NCI-H2081 (cell line): ENCODE measurements at places on chromosomes 5 and 9.

- DNase-seq: peak; percentile 52
Observed at GRCh38 chr5:143968071-143968878, 156.3 kb downstream of the HMHB1 start.

DNA sequence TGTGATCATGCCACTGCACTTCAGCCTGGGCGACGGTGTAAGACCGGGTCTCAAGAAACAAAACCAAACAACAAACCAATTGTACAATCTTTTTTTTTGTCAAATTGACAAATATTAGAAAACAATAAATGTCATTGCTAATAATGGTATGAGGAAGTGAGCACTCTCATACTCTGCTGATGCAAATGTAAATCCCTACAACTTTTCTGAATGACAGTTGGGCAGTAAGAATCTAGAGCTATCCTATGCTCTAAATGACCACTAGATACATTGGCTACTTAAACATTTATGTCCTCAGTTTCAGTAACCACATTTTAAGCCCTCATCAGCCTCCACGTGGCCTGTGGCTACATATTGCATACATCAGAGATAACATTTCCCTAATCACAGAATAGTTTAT lies 256.2 kb downstream of the FER start:
- DNase-seq: no peak

GRCh38 chr5:170254056-170254455 lies 21.3 kb downstream of the C5orf58 start:
- DNase-seq: no peak

DNA sequence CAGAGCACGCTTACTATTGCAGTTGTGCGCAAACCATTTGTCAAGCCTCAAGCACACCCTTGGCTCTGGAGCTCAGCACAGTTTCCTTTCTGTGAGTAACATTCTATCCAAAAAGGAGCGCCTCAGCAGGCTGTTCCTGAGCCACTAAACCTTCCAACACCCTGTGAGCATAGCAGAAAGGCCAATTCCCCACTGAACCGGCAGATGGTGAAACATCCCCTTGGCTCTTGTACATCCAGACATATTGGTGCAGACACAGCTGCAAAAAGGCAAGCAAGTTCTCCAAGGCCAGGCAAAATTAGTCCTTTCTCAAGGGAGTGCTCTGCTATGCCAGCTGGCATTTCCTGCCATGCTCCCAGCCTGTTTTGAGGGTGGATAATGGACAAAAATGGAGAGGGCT lies 44.1 kb upstream of the CEMIP2 start:
- DNase-seq: no peak

DNA sequence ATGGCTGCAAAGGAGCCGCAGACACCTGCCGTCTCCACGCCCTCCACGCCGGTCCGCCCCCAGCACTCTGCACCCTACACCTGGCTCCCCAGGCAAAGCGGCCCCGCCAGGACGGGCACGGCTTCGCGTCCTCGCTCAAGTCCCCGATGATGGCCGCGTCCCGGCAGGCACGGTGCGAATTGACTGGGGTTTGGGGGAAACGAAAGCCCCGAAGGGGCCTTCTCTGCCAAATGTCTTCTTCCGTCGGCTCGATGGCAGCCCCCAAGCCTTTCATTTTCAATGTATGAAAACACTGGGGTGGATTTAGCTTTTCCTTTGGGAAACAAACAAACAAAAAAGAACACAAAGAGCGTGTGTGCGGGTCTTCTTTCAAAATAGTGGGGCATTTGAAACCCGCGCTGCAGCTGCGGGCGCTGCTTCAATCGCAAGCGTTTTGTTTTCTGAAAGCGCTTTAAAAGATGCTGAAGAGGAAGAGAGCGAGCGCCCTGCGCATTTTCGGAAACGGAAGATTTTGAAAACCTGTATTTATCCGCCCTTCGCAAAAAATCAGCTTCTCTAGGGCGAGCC lies 160.0 kb downstream of the RMI1 start:
- DNase-seq: peak; percentile 75

GRCh38 chr9:84379740-84380139 lies 39.2 kb upstream of the SLC28A3 start:
- no peak for DNase-seq

- DNase-seq: no peak
Observed at GRCh38 chr5:98454904-98455303, 318.6 kb upstream of the RGMB start.
